Renal pelvis (tissue), 12 donors: ENCODE measurements at places on chromosomes 1 and 21. TPM values are rescaled to one million over a fixed set of nuclear protein-coding genes. Genes with fewer than 3 reads are reported as not detected.
A peak's percentile ranks its signal among the peaks of the same experiment; 100 is the strongest.

The FABP3 gene
- polyA plus RNA-seq, result 101 TPM

DNA sequence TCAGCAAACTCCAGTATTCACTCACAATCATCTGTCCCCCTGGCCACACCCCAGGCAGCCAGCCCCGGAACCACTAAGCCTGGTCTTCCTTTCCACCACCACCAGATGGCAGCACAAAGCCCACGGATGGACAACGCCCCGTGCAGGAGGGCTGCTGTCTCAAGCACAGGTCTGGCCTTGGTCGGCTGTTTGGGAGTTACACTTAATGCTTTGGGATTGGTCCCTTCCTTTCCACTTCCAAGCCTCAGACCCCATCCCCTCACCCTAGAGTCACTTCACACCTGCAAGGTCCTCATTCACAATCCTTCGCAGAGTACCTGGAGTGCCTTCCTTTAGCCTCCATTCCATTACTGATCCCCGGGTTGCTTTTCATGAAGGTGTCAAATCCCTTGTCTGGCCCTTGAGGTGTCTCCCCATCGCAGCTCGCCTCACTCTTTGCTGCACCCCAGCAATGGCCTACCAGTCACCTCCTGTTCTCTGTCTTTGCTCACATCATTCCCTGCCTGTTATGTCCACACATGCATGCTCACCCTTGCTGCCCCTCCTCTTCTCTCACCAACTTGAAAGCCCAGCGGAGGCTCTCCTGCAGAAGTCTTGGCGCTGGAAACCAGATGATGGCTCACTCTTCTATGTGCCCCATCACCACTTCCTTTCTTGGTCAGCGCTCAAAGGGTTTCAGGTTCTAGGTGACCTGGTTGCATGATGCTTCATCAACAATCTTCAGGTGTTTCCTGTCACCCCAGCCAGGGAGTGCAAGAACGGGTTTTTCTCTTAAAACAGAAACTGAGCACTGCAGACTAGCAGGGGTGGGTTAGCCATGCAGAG lies 24.9 kb upstream of the KCNA2 start:
- DNase-seq, result no peak

The WRAP73 gene
- 21.9 TPM for polyA plus RNA-seq

DNA sequence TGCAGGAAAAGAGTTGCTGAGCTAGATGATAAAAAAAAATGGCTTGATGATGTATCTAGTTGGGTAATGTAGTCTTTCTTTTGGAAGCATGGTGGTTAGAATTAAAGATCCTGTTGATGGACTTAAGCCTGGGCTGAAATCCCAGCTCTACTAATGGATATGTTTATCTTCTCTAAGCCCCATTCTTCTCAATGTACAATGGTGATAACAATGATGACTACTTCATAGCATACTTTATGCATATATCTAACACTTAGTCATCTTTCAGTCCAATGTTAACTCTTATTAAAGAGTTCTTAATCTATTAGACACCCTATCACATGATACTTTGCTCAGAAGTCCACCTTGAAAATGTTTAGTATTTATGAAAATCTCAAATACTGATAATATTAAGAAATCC lies 189.5 kb downstream of the PLA2G4A start:
- DNase-seq, result no peak

The SLFNL1 gene
- 1.0 TPM for polyA plus RNA-seq

The PGD gene
- 196 TPM for polyA plus RNA-seq

DNA sequence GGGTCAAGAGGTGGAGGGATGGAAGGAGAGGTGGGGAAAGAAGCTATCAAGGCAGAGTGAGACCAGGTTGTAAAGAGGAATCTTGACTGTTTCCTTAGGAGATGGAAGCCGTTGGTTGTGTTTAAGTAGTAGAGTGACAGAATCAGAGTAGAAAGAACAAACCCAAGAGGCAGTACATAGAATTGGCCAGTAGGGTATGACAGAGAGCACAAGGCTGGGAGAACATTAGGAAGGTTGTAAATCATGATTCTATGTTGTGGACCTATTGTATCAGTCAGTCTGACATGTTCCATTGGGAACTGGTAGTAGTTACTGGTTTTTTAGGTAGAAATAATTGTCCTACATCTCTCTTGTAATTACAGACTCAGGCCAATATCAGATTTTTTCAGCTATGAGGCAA lies 486.9 kb upstream of the USP24 start:
- no peak for DNase-seq

The TAS1R2 gene
- polyA plus RNA-seq, result not detected

GRCh38 chr1:73100216-73100615 lies 817.9 kb upstream of the NEGR1 start:
- no peak for DNase-seq

DNA sequence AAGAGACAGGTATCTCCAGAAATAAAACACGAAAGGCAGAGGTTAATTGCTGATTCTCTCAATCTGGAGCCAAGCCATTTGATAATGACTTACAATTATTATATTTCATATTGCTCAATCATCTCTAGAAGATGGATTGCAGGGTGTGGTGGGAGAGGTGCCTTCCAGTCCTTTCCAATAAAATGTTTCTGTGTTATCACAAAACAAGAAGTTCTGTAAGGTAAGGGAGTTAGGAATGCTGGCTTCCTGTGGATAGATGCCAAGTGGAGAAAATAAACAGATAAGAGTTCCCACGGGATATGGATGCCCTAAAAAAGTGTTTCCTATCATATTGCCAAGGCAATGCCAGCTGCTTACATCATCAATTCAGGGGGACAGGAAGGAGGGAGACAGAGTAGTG lies 7.2 kb upstream of the CCN1 start:
- DNase-seq, result no peak

The TAS1R1 gene
- polyA plus RNA-seq, result 0.21 TPM

GRCh38 chr1:9852410-9853248 lies 28.9 kb upstream of the CLSTN1 start:
- DNase-seq, result no peak

DNA sequence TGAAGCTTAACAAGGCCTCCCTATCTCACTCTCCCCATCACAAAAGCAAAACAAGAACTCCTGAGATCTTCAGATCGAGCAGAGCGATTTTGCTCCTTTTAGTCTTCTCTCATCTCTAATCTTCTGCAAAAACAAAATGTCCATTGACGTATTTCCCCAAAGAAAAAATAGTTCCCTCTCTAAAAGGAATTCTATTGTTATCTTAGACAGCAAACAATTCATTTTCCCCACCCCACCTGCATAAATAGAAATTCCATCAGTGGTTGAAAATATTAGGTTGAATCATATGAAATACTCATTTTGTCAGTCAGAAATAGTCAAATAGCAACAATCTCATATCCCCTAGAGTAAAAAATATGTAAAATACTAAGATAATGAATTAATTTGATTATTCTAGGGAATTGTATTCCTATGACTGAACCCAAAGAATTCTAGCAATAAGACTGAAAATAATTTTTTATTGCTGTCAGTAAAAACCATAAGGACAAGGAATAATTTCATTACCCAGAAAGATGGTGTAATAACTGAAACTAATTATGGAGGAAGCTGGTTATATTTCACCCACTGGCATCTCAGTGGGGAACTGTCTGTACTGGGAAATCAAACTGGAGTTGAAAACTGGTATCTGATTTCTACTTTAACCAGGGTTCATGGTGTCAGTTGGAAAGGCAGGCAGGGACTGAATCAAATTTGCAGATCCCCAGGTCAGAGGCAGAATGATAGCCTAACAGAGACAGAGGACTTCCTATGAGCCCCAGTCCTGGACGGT lies 51.3 kb downstream of the RHOU start:
- DNase-seq, result no peak

DNA sequence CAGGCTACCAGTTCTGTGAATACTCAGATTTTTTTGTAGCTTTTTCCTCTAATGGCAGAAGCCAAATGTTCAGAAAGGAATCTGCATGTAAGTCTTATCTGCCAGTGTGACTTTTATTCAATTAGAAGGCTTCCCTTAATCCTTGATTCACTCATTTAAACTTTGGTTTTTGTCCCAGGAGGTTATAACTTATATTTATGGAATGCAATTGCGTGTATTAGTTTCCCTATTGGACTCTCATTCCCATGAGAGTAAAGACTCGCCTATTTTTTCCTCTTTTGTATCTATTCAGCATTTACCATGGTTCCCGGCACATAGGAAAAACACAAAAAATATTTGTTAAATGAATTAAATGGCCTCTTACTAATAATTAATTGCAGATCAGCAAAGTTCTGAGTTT lies 3.5 kb downstream of the NTMT2 start:
- no peak for DNase-seq

DNA sequence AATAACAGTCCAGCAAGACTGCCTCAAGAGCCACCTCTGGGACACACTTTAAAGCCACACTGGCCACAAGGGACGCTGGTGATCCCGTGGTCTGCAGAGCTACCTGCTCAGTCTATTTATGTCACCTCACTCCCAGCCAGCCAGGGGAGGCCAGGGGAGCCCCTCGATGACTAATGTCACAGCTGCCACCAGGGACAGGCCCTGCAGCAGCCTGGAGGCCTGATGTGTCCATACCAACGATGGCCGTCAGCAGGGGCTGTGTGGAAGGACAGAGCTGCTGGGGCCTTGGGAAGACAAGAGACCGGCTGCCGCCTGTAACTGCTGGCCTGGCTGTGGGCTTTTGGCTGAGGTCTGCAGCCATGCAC lies 71.0 kb downstream of the SIK1 start:
- DNase-seq, result no peak

DNA sequence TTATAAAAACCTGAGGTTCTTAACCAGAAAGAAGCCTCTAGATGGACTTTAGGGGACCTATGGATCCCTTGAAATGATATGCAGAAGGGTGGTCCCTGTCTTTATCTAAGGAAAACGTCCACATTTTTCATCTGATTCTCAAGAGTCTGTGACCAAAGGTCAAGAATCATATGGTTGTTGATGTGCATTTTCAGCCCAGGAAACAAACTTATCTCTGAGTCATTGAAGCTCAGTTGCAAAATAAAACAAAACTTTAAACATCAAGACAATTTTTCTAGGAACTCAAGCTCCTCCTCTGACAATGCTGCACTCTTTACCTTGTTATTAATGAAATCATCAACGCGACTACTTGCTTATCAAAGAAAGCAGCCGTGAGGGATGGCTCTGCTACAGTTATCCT lies 83.3 kb downstream of the TIAM1 start:
- no peak for DNase-seq

GRCh38 chr1:43449708-43450069 lies 4.0 kb downstream of the HYI start:
- no peak for DNase-seq

DNA sequence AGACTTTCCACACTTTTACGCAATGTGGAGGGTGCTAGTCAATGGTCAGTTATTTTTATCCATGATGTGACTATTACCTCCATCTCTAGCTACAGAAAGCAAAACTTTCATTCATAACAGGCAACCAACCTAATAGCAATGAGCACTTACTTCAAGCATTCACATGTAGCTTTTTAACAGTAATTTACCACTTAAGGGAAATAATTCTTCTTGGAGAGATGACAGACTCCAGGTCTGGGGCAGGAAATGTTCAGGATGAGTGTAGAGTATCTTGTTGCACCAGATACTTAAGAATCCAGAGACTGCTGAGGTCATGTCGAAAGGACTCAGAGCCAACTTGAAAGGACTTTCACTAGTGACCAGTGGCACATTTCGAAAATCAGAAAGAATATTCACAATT lies 347.6 kb downstream of the CHRM3 start:
- DNase-seq, result no peak

- DNase-seq, result no peak
These were observed 96.8 kb upstream of the ATP1B1 start for GRCh38 chr1:169009666-169010065.

The SMCP gene
- polyA plus RNA-seq, result not detected

GRCh38 chr1:55848906-55849305 lies 633.7 kb upstream of the USP24 start:
- DNase-seq, result no peak

GRCh38 chr1:32928715-32929114 lies 27.5 kb upstream of the TMEM54 start:
- no peak for DNase-seq

GRCh38 chr21:17455451-17455850 lies 57.4 kb upstream of the CXADR start:
- no peak for DNase-seq

GRCh38 chr21:33661146-33661545 lies 18.8 kb downstream of the ITSN1 start:
- DNase-seq, result no peak

GRCh38 chr1:151693057-151693651 lies 23.4 kb downstream of the CELF3 start:
- DNase-seq, result peak; percentile 28

DNA sequence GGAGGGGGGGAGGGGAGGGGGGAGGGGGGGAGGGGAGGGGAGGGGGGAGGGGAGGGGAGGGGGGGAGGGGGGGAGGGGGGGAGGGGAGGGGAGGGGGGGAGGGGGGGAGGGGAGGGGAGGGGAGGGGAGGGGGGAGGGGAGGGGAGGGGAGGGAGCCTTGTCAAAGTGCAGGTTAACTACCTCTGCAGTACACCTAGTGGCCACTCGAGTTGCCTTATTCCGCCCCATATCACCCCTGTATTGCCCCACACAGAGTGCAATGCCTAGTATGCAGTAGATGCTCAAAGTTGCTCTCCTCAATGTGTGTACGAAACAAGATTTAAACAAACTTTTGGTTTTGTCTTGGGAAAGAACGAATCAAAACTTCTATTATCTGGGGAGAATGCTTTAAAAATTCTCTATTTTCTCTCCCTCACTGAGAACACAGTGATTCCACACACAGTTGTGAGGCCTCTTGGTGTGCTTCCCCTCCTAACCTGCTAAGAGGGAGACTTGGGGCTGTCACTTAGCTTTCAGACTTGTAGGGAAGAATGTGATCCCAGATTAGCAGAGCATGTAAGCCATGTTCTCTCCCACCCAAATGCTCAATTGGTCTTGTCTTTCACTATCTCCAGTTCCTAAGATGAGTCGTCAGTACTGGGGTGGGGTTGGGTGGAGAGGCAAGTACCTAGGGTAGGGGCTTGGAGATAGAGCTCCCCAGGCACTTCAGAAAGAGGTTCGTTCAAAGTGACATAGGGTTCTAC lies 79.7 kb upstream of the MAP10 start:
- no peak for DNase-seq

The SPRR2E gene
- polyA plus RNA-seq, result not detected

GRCh38 chr1:87202451-87202850 lies 126.2 kb upstream of the LMO4 start:
- no peak for DNase-seq

DNA sequence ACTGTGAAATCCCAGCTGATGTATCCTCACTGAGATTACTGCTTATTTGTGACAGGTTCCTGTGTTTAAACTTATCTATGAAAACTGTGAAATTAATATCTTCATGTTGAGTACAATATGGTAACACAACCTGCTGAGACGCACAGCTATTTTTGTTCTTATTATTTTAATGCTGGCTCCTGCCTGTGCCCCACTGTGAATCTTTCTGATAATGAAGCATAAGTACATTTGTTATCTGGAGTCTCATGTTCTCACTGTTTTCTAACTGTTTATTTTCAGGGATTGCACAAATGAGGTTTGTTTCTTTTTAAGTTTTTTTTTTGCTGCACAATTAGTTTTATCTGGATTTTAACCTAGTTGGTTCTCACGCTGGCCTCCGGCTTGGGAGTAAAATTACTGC lies 39.9 kb upstream of the IFNAR2 start:
- no peak for DNase-seq

GRCh38 chr1:174742805-174743653 lies 256.7 kb upstream of the CACYBP start:
- no peak for DNase-seq

GRCh38 chr1:166999075-166999474 lies 10.0 kb downstream of the MAEL start:
- DNase-seq, result no peak

The THEM5 gene
- 0.46 TPM for polyA plus RNA-seq

The NEGR1 gene
- 4.8 TPM for polyA plus RNA-seq

- no peak for DNase-seq
These were observed 309.1 kb downstream of the MATN1 start for GRCh38 chr1:30414086-30414850.
